IPS DF 19.7 (cell line): ENCODE measurements at places on chromosomes 5 and 9.

DNA sequence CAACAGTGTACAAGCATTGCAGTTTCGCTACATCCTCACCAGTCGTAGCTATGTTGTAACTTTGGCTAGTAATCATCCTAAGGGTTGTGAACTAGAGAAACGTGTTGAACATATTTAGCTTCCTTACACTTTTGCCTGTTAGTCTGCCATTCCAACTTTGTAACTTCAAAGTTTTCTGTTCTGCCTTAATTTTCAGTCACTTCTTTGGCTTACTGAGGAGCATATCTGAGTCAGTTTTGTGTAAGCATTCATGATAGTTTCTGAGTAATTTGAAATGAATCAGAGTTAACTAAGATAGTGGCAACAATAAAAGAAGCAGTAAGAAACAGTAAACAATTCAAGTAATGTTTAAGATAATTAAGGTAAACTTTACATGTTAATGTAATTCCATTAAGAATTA lies 58.9 kb upstream of the MCCC2 start:
- no peak for DNase-seq

DNA sequence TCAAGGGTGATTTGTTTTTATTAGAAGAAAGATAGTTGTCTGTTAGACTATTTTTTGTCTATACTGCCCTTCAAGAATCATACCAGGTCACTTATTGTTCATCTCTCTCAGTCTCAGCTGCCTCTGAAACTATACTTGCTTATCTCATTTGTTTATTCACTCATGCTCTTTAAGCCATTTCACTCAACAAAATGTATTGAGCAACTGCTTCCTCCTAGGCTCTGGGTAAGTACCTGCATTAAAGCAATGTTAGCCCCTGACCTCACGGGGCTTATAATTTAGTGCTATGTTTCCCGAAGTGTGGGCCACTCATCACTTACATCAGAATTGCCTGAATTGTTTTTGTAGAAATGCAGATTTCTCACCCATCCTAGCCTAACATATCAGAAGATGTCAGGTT lies 100.9 kb downstream of the DPYSL3 start:
- no peak for DNase-seq

DNA sequence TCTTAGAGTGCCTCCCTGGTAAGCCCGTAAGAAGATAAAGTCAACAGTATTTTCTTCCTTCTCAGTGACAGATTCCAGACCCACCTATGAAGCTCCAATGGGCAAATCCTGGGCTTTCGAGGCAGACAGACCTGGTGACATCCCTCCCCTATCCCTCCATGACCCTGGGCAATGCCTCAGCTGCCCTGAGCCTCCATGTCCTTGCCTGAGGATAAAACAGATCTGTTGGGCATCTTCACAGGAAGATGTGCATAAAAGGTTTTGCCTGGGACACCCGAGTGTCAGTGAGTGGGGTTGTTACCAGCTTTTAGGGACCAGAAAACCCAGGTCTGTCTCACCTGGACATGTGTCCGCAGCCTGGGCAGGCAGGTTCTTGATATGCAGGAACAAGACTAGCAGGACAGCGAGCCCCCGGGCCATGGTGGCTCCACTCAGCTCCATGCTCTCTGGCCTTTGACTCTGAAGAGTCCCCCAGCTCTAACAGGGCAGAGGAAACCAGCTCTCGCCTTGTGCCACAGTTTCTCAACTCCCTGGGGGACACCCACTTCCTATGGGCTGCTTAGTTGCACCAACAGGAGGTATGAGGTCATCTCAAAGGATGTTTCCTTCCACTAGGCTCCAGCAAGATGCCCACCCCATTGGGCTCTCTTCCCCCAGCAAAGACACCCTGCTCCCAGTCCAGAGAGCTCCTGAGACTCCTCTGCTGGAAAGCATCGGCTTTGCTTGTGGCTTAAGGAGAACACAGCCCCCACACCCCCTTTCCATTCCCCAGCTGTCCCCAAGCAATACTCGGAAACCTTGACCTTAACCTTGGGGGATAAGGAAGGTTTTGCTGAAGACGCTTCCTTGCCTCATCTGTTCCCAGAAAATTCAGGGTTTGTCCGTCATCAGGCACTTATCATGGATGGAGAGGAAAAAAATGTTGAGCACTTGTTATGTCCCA lies at the start of gene FCN1:
FCN1 (minus strand) TSS at position 482 of the 943 bp plus-strand sequence; CDS start at position 441, 41 bp downstream.
- DNase-seq: no peak

DNA sequence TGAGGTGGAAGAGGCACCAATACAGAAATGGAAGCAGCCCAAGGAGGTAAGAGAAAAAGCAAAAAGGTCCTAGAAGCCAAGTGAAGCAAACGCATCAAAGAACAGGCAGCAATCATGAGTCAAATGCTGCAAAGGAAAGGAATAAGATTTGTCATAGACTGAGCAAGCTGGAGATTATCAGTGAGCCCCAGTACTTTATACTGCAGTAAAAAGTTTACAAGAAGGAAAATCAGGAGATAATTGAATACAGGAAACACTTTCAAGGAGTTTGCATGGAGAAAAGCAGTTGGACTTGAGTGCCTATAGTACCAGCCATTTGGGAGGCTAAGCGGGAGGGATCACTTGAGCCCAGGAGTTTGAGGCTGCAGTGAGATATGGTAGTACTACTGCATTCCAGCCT lies 7.2 kb upstream of the HAVCR1 start:
- no peak for DNase-seq

DNA sequence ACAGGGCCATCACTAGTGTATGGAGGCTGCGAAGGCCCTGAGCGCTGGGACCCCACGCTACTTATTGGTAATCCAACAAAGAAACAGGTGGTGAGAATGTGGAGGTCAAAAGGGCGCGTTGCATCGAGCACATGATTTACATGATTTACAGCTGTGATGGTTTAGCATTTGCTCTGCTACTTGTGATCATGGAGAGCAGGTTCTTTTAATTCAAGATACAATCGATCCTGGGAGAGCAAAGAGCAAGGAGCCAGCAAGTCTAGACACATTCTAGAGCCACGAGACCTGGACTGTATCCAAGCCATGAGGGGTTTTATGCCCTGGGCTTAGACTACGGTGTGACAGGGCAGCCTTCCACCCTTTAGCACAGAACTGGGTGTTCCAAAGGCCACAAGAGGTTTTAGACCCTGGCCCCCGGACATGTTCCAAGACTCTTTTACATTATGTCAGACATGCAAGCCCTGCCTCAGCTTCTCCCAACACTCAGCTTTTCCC lies 47.0 kb upstream of the CLK4 start:
- no peak for DNase-seq

GRCh38 chr5:54180630-54181031 lies 129.7 kb downstream of the ARL15 start:
- DNase-seq: no peak
